ENCODE measurements at places on chromosomes 16 and 17.

GRCh38 chr16:52022177-52022576 is 524.8 kb downstream of the TOX3 start:
- no peak for DNase-seq

GRCh38 chr16:17467923-17468540 is 2.7 kb downstream of the XYLT1 start:
- DNase-seq: peak; percentile 22

GRCh38 chr17:72901657-72902056 is 190.8 kb downstream of the SLC39A11 start:
- DNase-seq: no peak

GRCh38 chr17:83099086-83099555 is 19.7 kb downstream of the METRNL start:
- no peak for DNase-seq

DNA sequence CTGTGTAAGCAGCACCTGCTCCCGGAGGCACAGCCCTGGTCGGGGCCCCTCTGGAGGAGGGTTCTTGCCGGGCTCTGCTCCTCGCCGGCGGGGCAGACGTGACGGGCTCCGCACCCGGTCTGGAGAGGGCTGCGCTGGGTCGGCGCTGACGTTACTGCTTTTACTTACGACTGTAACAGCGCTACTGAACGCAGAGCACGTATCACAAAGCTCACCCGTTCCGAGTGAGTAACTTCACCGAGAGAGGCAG is 1.3 kb upstream of the RAB40C start:
- no peak for DNase-seq

GRCh38 chr17:48376682-48377325 is 53.2 kb downstream of the SKAP1 start:
- no peak for DNase-seq

- no peak for DNase-seq
Observed at GRCh38 chr16:86781046-86781445, 202.7 kb downstream of the FOXL1 start.

GRCh38 chr17:67682196-67682595 is 35.5 kb upstream of the NOL11 start:
- no peak for DNase-seq

DNA sequence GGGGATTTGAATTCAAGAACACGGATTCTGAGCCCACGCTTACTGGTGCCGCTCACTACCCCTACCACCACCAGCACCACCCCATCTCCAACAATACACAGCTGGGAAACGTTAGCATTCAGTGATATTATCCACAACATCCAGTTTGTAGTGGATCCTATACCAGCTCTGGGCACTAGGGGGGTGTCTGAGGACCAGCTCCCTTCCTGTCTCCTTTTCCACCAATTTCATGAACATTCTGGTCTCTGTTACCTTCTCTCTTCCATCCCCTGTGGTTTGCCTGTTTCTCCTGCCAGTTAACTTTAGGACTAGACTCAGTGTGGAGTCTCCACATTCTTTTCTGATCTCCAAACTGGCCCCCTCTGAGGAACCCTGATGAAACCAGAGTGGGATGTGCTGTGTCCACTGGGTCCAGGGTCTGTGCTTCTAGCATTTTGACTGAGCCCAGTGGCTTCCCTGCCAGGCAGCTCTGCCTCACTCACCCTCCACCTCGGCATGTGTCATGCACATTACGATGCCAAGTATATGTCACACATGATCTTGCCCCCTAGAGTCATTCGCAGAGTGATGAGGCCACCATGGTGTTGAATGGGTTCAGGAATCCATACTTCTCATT is 187.0 kb upstream of the CDH13 start:
- DNase-seq: peak; percentile 2

- DNase-seq: no peak
Observed at GRCh38 chr17:33175562-33175961, 117.5 kb downstream of the ASIC2 start.

DNA sequence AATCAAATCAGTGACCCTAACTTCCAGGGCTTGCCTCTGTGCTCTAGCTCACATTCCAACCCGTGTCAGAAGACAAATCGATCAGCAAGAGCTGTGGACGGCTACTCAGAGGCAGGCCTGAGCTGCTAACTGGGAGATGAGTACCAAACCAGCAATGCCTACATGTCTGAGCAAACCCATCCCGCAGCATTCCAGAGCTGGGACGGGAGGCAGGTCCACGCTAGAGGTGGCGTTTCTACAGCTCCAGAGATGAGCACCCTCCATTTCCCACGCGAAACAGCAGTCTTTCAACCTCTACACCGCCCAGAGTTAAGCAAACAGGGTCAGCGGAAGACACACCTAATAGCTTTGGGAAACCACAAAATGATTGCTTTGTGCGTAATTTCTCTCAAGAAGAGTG is 6.5 kb downstream of the NXN start:
- DNase-seq: no peak

DNA sequence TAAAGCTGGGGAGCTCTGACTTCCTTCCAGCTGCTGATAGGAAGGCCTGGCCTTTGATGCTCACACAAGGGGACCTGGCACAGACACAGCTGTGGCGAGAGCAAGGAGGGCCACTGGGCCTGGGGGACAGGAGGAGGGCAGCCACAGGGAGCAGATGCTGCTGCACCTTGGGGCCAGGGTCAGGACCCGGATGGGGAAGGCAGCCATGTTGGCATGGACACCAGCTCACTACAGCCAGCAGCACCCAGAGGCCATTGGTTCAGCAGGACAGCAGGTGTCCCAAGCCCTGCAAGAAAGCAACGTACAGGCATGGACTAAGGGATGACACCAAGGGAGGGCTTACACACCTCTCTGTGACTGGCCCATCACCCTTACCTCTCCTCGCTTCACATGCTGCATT is 8.0 kb upstream of the RNF112 start:
- DNase-seq: no peak

GRCh38 chr16:76964464-76965154 is 226.4 kb upstream of the MON1B start:
- no peak for DNase-seq

- DNase-seq: no peak
Observed at GRCh38 chr16:14351647-14352046, 278.4 kb downstream of the PARN start.

DNA sequence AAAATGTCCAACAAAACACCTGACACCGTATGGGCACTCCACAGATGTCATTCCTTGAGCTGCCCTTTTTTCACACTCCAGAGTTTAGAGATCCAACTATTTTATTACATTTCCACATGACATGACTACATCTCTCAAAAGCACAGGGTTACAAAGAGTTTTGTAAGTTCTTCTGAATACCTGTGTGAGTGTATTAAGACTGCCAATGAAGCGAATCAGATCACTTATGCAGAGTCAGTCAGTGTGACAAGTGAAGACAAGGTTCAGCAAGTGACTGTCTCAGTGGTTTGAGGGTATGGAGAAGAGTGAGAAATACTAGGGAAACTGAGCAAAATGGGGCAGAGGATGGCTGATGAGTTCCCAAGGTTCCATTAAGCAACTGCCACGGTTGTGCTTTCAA is 8.4 kb downstream of the SDR42E1 start:
- DNase-seq: no peak

DNA sequence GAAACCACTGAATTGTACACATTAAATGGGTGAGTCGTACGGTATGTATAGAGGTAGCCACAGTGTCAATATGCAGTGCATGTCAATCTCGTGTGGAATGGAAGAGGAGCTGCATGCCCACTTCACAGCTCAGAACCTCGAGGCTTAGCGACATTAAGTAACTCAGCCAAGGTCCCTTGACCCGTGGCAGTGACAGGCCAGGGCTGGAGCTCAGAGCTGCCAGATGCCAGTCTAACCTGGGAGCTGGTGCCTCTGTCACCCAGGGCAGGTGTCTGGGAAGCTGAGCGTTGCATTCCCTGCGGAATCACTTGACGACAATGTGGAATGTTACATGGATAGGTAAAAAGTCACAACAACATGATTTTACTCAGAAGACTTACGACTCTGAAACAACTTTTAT is 298.1 kb downstream of the FOXL1 start:
- no peak for DNase-seq

DNA sequence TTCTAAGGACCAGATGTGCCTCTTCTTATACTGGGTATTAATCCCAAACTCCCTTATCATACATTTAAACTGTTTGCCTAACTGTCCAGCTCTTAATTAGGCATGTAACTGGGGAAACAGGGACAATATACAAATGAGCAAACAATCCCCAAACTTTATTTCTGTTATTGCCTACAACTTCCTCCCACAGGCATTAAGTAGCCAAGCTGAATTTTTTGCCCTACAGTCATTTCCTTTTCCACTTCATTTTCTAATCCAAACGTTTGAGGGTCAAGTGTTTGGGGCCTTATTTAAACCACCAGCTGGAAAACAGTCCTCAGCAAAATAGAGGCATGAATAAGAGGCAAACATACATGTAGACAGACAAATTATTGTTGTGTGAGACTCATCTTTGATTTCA is 77.4 kb upstream of the CCL2 start:
- DNase-seq: no peak

GRCh38 chr16:74034862-74035261 is 261.8 kb upstream of the PSMD7 start:
- DNase-seq: peak; percentile 10

DNA sequence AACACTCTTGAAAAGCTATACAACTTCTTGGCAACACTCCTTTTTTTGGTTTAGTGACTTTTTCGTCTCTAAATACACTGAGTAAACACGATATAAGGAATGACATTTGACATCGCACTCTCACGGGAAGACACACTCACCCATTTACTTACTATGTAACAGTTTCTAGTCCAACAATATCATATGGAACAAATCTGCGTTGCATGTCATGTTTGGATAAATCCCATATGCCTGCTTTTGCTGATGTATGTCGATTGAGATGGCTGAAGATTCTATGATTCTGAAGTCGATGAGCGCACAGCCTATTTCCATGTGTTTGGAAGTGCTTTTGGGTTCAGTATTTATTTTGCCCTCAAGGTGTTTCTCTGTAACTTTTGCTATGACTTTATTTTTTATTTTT is 18.2 kb downstream of the ITGAE start:
- DNase-seq: no peak

- DNase-seq: no peak
Observed at GRCh38 chr17:50015146-50015545, 20.1 kb upstream of the DLX3 start.

DNA sequence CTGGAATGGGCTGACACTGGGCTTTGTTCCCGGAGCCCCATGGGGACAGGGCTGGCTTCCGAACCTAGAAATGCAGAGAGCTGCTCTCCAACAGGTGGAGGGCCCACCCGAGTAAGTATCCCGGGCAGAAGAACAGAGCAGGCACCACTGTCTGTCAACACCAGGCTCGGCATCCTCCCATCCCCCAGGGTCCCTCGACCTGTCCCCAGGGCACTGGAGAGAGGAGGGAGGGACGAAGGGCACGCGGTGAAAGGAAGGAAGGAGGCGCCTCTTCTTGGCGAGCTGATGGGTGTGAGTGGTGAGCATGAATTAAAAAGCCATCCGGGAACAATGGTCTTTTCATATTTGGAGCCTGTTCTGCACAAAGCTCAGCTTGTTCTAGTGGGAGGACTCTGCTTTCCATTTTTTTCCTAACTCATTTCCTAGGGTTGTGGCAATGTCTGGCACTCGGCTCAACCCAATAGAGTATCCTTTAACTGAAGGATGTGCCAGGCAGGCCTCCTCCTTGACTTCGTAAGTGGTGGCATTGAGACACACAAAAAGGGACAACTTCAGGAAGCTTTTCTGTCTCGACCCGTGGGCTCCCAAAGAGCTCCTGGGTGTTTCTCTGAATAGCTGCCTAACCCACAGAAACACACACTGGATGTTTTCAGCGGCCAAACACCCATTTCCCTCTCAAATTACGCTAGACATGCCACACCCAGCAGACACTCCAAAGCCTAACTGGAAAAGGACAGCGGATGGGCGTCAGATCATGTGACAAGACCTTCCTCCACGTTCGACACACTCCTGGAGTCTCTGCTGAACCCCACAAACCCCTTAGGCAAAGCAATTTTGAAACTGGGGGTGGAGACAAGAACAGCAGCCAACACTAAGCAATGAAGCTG is 47.7 kb downstream of the ZFHX3 start:
- no peak for DNase-seq

GRCh38 chr16:74756203-74756602 is 18.4 kb downstream of the FA2H start:
- no peak for DNase-seq

GRCh38 chr17:75814900-75815373 is 29.3 kb downstream of the UNC13D start:
- DNase-seq: no peak

- no peak for DNase-seq
Observed at GRCh38 chr17:21512307-21513011, 136.3 kb downstream of the KCNJ12 start.

DNA sequence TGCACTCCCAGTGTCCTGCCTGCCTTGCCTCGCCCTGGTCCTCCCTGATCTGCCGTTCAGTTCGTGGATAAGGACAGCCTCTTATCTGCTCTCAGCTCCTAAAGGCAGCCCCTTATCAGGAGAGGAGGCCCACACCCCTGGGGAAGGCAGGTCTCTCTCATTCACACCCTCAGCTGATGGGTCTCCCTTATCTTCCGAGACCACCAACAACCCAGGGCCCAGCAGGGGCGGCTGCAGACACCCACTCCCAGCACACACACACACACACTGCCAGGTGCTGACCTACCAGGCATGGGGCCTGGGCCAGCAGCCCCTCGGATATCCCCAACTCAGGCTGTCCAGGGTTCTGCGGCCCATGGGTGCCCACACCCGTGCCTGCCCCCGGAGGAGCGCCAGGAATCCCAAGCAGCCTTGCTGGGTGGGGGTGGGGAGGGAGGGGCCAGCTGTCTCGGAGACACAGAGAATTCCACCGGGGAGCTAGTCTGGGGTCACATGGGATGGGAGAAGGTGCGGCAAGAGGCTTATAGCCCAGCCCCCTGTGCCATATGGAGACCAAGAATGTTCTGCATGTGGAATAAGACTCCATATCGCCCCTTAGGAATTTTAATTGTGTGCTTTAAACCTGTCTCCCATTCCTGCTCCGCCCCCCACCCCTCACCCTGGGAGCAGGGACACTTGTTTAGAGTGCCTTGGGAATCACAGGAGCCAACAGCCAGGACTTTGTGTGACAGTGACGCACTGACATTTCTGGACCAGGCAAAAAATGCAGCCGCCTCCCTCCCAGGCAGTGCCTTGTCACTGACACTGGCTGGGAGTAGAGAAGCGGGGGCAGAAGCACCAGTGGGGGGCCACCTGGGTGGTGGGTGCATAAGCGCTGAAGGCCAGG is 41.9 kb upstream of the EMP2 start:
- no peak for DNase-seq

- DNase-seq: no peak
Observed at GRCh38 chr17:80163336-80163735, 6.5 kb upstream of the CARD14 start.

GRCh38 chr17:21394265-21394664 is 18.1 kb downstream of the KCNJ12 start:
- DNase-seq: no peak
